ENCODE measurements at places on chromosomes 11 and 22. TPM values are rescaled to one million over a fixed set of nuclear protein-coding genes. Genes with fewer than 3 reads are reported as not detected.

GRCh38 chr11:2301631-2302305, at the start of the genes C11orf21 and TSPAN32:
Gene C11orf21, minus strand, starts transcription at chr11:2301918. Its CDS starts 110 bp downstream, at chr11:2301808.
Gene TSPAN32, plus strand, starts transcription at chr11:2302013. Its CDS starts 137 bp downstream, at chr11:2302150.
- no peaks in the 10 kb centered on the region for H3K27me3 ChIP-seq
- no peaks in the 10 kb centered on the region for H3K36me3 ChIP-seq
- H3K4me3 ChIP-seq, result peak within 1 kb of the TSS; percentile 24
- peak within 1 kb of the TSS; percentile 94 for H3K27ac ChIP-seq
- DNase-seq, result no peak

- no peak overlapping the region for H3K27ac ChIP-seq
- H3K4me3 ChIP-seq, result no peak overlapping the region
- DNase-seq, result no peak
- no peaks in the 10 kb centered on the region for H3K27me3 ChIP-seq
- no peaks in the 10 kb centered on the region for H3K4me1 ChIP-seq
- no peaks in the 10 kb centered on the region for H3K36me3 ChIP-seq
Measured at GRCh38 chr11:36996795-36997194, 398.8 kb upstream of the RAG2 start.

DNA sequence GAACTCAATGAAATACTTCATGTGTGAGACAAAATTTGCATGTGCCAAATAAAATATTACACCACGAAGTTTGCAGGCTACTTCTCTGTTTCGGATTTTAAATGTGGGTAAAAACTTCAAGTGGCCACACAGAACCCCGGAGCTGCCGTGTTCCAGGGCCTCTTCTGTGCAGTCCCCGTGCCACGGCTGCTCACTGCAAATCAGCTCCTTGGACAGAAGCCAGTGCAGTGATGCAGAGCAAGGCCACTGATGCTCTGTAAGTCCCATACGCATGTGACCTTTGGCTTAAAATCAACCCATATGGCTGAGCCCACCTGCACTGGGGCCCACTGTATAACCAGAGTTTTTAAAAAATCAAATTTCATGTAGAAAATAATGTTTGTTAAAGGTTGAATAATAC, 1309.4 kb downstream of the TBC1D22A start:
- H3K27me3 ChIP-seq, result no peaks in the 10 kb centered on the region
- H3K36me3 ChIP-seq, result no peaks in the 10 kb centered on the region
- H3K4me3 ChIP-seq, result no peak overlapping the region

DNA sequence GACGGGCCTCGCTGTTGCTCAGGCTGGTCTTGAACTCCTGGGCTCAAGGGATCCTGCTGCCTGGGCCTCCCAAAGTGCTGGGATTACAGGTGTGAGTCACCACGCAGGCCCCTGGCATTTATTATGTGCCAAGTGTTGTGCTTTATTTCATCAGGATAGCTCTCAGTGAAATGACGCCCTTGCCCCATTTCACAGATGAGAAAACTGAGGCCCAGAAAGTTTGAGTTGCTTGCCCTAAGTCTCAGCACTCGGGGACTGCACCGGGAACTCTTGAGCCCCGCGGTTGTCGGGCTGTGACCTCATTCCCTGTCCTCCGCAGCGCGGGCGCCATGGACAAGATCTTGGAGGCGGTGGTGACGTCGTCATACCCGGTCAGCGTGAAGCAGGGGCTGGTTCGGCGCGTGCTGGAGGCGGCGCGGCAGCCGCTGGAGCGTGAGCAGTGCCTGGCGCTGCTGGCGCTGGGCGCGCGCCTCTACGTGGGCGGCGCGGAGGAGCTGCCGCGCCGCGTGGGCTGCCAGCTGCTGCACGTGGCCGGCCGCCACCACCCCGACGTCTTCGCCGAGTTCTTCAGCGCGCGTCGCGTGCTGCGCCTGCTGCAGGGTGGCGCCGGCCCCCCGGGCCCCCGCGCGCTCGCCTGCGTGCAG, 7.3 kb downstream of the USP35 start:
- no peaks in the 10 kb centered on the region for H3K27me3 ChIP-seq
- no peaks in the 10 kb centered on the region for H3K4me1 ChIP-seq
- no peak overlapping the region for H3K27ac ChIP-seq
- H3K36me3 ChIP-seq, result peaks cover 42% of the 10 kb centered on the region
- H3K4me3 ChIP-seq, result no peak overlapping the region

DNA sequence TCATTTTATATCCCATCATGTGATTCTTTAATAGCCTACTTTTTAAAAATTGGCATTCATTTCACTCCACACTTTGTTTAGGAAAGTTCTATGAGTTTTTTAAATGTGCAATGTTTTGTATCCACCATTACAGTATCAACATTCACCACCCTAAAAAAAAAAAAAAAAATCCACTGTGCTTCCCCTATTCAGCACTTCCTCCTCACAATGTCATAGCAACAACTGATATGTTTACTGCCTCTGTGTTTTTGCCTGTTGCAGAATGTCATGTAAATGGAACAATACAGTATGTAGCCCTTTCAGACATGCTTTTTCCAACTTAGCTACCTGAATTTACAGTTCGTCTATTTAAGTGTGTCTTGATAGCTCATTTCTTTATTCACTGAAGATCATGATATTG, 754.2 kb downstream of the FAM181B start:
- H3K27me3 ChIP-seq, result no peaks in the 10 kb centered on the region
- no peaks in the 10 kb centered on the region for H3K4me1 ChIP-seq
- DNase-seq, result no peak
- no peak overlapping the region for H3K4me3 ChIP-seq
- H3K27ac ChIP-seq, result no peak overlapping the region

GRCh38 chr11:102846292-102846691, 2.9 kb upstream of the MMP3 start:
- no peak for DNase-seq
- no peak overlapping the region for H3K27ac ChIP-seq
- no peaks in the 10 kb centered on the region for H3K36me3 ChIP-seq
- no peak overlapping the region for H3K4me3 ChIP-seq
- H3K27me3 ChIP-seq, result no peaks in the 10 kb centered on the region

GRCh38 chr11:13098063-13098462, 88.9 kb downstream of the RASSF10 start:
- no peak overlapping the region for H3K4me3 ChIP-seq
- no peak for DNase-seq
- H3K36me3 ChIP-seq, result no peaks in the 10 kb centered on the region
- no peaks in the 10 kb centered on the region for H3K4me1 ChIP-seq
- H3K27ac ChIP-seq, result no peak overlapping the region

- no peaks in the 10 kb centered on the region for H3K27me3 ChIP-seq
- no peak for DNase-seq
- no peaks in the 10 kb centered on the region for H3K4me1 ChIP-seq
- no peak overlapping the region for H3K27ac ChIP-seq
- no peaks in the 10 kb centered on the region for H3K36me3 ChIP-seq
- H3K4me3 ChIP-seq, result no peak overlapping the region
Measured at GRCh38 chr11:117691516-117691915, 105.5 kb downstream of the DSCAML1 start.

Gene SLCO2B1
- total RNA-seq, result 29.2 TPM

Gene BTG4
- total RNA-seq, result not detected

Gene FREY1
- not detected for total RNA-seq

Gene CEP126
- 5.7 TPM for total RNA-seq
